ENCODE measurements at places on chromosomes 1 and 21.

- DNase-seq, result no peak
Measured at GRCh38 chr1:10057343-10057742, 24.6 kb downstream of the UBE4B start.

- DNase-seq, result no peak
Measured at GRCh38 chr1:110714374-110714995, 39.7 kb upstream of the KCNA3 start.

- no peak for DNase-seq
Measured at GRCh38 chr1:18653367-18653766, 22.7 kb downstream of the PAX7 start.

- DNase-seq, result no peak
Measured at GRCh38 chr1:227894831-227895451, 52.8 kb downstream of the WNT9A start.

DNA sequence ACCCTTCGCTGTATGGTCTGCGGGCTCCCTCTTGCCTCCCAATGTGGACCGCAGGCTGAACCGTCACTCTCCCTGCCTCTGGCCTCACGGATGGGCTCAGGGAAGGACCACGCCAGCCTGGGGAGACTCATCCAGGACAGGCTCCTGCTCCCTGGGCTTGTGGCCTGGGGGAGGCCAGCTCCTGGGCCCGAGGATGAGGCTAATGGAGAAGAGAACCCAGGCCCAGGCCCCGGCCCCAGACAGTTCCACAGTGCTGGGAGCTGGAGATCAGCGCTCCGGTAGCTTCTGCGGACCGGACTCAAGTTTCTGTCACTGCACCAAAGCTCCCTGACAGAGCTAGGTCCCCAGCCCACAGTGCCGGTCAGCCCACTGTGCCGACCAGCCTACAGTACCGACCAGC lies 13.4 kb upstream of the PLEKHG5 start:
- no peak for DNase-seq

DNA sequence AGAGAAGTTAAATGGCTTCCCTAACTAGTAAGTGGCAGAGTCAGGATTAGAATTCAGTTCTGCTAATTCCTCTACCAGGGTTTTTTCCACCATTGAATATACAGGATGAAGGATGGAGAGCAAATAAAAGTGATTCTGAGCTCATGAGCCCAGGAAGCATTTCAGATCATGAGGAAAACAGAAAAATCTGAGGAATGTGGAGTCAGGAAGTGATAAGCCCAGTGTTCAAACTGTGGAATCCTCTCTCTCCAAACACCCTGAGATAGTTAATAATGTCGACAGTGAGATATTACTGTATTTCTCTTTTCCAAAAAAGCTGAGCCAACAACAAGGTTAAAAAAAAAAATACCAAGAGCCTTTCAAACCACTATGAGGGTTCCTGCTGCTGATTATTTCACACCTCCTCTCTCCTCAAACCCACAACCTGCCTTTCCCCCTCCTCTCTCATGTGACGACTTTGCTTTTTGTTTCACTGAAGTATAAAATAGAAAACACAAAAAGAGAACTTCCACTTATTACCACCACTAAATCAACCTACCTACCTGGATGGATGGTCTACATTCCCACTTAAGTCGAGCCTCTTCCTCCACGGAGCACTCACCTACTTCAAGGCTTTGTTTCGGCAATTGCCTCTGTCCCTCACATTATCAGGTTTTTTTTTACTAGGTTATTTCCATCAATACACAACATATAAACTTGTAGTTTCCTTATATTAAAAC lies 8.9 kb downstream of the SLAMF1 start:
- no peak for DNase-seq

GRCh38 chr1:56824938-56825337 lies 5.7 kb upstream of the FYB2 start:
- DNase-seq, result no peak

DNA sequence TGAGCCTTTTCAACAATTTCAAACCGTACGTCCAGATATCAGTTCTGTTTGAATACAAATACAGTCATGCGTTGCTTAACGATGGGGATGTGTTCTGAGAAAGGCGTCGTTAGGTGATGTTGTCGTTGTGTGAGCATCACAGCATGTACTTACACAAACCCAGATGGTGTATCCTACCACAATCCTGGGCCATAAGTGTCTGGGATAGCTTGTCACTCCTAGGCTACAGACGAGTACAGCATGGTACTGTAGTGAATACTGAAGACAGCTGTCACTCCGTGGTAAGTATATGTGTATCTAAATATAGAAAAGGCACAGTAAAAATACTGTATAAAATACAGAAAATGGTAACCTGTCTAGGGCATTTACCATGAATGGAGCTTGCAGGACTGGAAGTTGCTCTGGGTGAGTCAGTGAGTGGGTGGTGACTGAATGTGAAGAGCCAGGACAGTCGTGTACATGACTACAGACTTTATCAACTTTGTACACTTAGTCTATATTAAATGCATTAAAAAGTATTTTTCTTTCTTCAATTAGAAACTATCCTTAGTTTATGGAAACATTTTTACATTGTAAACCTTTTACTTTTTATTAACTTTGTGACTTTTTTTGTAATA lies 10.5 kb upstream of the OR2W3 start:
- DNase-seq, result no peak

GRCh38 chr1:4175566-4176405 lies 275.7 kb upstream of the C1orf174 start:
- DNase-seq, result no peak

GRCh38 chr1:119141020-119141424 lies 569 bp upstream of the WARS2 start:
- no peak for DNase-seq

DNA sequence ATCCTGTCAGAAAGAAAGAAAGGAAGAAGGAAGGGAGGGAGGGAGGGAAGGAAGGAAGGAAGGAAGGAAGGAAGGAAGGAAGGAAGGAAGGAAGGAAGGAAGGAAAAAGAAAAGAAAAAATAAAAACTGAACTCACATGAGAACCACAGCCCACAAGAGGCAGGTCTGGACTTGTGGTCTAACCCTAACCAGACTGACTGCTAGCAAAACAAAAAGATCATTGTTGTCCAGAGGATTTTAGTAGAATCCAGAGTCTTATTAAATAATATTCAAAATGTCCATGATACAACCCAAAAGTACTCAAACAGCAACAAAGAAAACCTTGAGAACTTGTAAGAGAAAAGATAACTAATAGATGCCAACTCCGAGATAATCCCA lies 4.7 kb upstream of the ITGB2 start:
- DNase-seq, result no peak

GRCh38 chr1:6871300-6871972 lies 86.2 kb downstream of the CAMTA1 start:
- DNase-seq, result no peak

DNA sequence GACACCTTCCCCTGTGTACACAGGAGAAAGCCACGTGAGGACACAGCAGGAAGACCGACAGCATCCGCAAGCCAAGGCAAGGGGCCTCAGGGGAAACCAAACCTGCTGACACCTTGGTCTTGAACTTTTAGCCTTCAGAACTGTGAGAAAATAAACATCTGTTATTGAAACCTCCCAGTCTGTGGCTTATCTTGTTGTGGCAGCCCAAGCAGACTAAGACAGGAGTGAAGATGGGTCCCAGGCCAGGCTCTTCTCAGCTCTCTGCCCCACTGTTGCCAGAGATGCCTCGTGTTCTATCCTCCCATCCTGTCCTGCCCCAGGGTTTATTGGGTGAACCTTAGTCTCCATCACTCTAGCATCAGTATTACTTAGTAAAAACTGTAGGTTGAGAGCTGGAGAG lies 236.3 kb downstream of the MATN1 start:
- no peak for DNase-seq

- DNase-seq, result no peak
Measured at GRCh38 chr21:15045017-15045416, 19.8 kb downstream of the NRIP1 start.

DNA sequence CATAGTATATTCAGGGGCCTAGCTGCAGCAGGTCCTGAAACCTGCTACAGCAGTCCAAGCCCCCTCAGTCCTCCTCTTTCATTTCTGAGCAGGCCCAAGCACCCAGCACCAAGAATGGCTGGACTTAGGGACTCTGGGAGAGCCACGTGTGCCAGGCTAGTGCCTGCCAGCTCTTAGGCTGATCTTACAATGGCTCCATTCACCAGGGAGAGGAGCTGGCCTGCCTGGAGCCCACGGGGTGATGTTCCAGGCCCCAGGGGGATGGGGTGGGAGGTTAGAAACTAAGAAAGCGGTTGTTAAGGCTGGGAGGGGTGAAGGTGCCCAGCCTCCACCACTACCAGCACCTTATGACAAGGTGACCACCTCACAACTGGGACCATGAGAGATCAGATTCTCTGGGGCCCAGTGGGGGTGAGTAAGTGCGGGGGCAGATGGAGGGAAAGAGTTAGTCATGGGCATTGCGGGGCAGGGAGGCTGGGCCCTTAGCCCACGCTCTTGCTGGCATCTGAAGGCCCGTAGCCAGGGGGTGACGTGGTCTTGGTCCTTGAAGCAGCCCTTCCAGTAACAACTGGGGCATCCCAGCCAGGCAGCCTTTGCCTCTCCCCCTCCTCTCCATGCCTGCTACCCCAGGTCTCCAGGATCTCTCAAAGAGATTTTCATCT lies 30.3 kb upstream of the CLIC4 start:
- DNase-seq, result no peak

DNA sequence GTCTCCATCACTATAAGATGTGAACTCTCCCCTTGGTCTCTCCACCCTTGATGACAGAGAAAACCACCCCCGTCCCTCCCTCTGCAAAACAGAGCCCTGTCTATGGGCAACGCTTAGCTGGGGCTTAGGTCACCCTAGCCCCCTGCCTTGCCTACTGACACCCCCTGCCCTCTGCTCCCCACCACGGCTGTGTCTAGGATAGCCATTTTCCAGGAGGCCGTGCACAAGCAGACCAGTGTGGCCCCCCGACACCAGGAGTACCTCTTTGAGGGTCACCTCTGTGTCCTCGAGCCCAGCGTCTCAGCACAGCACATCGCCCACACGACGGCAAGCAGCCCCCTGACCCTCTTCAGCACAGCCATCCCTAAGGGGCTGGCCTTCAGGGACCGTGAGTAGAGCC lies 8.5 kb downstream of the IKBKE start:
- DNase-seq, result no peak

DNA sequence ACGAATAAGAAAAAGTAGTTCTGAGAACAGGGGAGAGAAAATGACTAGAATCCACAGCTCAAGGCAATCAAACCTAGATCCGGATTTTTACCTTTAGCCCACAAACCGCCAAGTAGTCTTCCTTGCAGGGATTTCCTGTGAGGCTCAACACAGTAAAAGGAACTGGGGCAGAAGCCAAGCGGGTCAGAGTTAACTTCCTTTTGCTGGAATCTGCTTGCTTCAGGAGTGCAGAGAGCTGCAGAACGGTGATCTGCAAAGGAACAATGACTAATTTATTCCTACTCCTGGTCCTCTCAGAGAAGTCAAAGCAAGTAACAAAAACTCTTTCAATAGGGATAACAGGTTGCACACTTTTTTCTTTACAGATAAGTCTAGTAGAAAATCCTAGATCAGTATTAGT lies 53.4 kb downstream of the UBR4 start:
- DNase-seq, result no peak

- DNase-seq, result no peak
Measured at GRCh38 chr1:165045902-165046301, 310.6 kb downstream of the LMX1A start.

GRCh38 chr21:33816174-33816573 lies 99.4 kb downstream of the ATP5PO start:
- DNase-seq, result no peak

DNA sequence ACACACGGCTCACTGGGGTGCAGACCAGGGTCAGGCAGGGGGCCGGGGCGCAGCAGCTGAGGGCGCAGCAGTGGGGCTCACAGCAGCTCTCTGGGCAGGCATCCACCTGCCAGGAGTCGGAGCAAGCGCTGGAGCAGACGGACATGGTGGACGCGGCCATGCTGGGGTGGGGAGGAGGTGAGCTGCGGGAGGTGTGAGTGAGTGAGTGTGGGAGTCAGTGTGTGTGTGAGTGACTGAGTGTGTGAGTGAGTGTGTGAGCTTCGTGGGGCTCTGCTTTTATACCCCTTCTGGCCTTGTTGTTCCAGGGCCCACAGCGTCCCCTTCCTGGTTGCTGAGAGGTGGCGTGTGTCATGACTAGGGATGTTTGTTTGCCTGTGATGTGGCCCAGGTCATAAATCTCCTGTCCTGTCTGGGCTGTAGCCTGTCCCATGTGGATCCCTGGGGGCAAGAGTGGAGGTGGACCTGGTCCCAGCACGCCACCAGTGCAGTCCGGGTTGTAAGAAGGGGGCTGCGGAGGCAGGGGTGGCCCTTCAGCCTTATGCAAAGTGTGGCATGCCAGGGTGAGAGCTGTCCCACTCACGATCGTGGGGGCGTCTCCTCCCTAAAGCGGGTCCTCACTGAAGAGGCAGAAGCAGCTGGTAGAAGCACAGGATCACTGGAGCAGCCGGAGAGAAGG lies at the start of gene KRTAP10-1:
TSS of gene KRTAP10-1 (minus strand) at position 205 of the 676 bp plus-strand sequence. CDS start at position 160, 45 bp downstream.
- no peak for DNase-seq

DNA sequence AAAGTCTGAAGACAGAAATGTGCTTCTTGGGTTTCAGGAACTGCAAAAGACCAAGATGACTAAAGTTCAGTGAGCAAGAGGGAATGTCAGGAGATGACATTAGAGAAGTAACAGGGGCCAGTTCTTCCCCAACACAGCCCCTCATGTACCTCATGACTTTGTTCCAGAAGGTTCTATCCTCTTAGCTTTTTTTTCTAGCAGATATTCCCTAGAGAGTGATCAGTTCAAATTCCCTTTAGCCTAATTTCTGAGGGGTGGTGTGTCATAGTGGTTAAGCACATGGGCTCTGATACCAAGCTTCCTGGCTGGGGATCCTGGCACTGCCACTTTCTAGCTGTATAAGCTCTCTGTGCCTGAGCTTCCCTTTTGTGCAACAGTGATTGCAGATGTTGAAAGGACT lies 108.0 kb downstream of the LBR start:
- no peak for DNase-seq

GRCh38 chr1:113676524-113676923 lies 82.8 kb downstream of the PHTF1 start:
- DNase-seq, result no peak

GRCh38 chr1:21852282-21853130 lies 40.4 kb downstream of the LDLRAD2 start:
- no peak for DNase-seq

- DNase-seq, result no peak
Measured at GRCh38 chr1:32275424-32275823, 16.5 kb upstream of the HDAC1 start.

DNA sequence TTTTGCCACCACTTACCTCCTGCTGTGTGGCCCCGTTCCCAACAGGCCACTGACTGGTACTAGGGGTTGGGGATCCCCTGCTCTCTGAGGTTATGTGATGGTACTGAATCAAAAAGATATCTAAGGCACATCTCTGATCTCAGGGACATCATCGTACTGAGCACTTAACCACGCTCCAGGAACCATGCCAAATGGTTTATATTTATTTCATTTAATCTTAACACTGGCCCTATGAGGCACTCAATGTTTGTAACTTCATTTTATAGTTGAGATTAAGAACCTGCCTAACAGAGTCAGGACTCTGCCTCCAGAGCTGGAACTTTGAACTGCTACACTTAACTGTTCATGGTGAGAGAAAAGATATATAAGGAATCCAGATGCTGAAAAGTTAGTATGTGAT lies 98.0 kb upstream of the HP1BP3 start:
- DNase-seq, result no peak

DNA sequence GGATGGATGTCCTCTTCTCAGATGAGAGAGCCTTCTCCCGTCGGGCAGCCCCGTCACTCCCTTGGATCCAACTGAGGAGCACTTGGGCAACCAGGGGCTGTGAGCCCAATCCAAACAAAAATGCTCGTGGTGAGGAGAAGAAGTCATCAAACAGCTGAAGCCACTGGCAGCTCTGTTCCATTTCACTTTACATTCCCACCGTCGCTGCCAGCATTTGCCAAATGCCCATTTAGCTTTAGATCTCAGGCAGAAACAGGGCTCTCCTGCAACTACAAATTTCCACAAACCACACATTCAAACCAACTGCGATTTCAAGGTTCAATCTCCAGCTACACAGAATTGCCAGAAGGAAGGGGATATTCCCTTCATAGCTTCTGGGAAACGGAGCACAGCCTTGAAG lies 634.6 kb downstream of the SMYD3 start:
- no peak for DNase-seq

Measured in activated naive CD4-positive, alpha-beta T cell (primary cell).